ENCODE measurements at places on chromosomes 7 and 10.

DNA sequence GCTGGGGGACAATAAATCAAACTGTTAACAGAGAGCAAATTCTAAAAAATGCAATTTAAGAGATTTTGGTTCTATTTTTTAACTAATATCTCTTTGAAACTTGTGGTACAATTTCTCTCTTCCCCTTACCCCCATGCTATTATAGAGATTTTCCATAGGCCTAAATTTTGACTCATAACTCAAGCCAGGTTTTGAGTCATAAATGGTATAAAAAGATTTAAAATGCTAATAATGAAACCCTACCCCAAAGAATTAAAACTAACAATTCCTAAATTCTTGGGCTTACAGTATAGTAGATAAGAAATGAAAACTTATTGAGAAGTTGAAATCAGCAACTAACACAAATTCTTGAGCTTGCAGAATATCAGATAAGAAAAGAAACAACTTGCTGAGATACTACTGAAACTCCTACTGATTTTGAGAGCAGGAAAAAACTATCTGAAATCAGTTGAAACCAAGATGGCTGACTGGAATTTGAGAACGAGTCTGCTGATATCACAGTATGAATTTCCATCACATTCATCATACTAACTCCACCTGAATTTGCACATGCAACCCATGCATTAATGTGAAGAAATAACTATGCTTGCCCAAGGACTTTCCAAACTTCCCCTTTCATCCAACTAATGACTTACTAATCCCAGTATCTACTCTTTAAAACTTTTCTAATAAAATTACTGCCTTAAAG is 36.3 kb downstream of the POT1 start:
- DNase-seq: no peak

GRCh38 chr7:142784096-142784495 is 13.3 kb downstream of the PRSS2 start:
- DNase-seq: no peak

DNA sequence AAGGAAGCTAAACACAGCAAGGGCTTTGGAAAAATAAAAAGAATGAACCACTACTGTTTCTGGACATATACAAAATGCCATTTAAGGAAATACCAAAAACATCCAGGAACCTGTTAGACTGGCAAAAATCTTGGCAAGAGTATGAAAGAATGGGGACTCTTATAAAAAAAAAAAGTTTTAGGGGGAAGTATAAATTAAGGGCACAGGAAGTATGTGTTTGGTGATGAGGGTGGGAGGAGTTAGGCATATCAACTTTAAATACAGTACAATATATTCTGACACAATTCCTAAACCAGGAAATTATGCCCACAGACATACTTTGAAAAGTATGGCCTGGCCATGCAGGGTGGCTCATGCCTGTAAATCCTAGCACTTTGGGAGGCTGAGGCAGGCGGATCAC is 74.2 kb downstream of the WAPL start:
- no peak for DNase-seq

DNA sequence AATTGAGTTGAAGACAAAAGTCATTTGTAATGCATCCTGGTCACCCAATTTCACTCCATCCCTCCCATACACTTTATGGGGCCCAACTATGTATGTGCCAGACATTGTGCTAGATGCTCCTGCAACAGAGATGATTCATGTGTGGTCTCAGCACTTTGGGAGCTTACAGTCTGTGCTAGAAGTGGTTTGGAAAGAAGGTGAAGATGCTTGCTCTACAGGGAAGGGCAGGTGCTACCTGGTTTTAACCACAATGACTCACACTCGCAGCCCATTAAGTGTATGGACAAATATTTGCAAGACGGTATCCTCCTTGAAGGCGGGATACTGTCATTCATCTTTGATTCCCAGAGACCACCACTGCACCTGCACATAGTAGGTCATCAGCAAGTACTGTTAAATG is 257.6 kb downstream of the OTUD1 start:
- DNase-seq: no peak

DNA sequence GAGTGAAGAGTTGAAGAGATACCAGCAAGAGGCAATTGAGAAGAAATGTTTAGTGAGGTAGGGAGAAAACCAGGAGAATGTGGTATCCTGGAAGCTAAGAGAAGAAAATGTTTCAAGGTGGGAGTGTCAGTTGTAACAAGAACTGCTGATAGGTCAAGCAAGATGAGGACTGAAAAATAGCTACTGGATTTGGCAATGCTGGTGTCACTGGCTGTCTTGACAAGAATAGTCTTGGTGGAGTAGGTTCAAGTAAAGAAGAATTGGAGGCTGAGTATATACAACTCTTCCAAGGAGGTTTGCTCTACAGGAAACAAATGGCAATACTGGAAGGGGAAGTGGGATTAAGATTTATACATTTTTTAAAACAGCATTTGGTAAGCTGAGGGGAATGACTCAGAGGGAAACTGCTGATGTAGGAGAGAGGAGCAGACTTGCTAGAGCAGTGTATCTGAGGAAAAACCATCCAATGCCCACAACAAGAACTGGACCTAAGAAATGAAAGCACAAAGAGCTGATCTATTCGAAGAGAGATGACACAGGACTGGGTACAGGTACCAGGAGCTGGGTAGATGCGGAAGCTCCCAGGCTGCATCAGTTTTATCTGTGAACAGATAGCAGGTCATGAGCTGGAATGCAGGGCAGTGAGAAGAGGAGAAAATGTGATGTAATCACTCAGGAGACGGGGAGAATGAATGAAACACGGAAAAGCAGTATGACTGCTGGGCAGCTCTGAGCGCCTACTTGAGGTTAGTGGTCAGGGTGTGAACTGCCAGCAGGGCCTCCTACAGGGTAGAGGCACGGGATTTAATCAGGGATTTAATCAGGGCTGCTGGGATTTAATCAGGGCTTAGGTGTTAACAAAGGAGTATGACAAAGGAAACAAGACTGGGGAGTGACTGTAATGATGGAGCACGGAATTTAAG is 34.5 kb downstream of the FAM25A start:
- DNase-seq: peak; percentile 21

DNA sequence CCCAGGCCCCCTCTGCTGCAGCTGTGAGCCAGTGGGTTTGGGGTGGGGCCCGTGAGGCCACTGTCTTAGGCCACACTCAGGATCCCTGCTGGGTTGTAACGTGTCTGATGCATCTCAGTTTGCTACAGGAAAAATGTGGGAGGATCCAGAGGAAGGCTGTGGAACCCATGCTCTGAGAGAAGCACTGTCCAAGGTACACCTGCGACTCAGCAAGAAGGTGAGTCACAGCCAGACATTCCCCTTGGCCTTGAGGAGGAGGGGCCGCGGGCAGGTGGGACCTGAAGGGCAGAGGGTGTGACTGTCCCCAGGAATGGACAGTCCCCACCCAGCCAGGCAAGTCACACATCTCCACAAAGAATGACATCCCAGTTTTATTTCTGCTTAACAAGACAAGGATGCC is 27.8 kb upstream of the C10orf120 start:
- no peak for DNase-seq

- no peak for DNase-seq
These were observed 25.9 kb downstream of the ADAMTS14 start for GRCh38 chr10:70698211-70698610.

GRCh38 chr7:28230261-28230660 is 49.7 kb upstream of the JAZF1 start:
- DNase-seq: no peak

GRCh38 chr10:3623746-3624145 is 161.3 kb downstream of the KLF6 start:
- no peak for DNase-seq

- no peak for DNase-seq
These were observed 19.4 kb upstream of the CLDN12 start for GRCh38 chr7:90383861-90384260.

DNA sequence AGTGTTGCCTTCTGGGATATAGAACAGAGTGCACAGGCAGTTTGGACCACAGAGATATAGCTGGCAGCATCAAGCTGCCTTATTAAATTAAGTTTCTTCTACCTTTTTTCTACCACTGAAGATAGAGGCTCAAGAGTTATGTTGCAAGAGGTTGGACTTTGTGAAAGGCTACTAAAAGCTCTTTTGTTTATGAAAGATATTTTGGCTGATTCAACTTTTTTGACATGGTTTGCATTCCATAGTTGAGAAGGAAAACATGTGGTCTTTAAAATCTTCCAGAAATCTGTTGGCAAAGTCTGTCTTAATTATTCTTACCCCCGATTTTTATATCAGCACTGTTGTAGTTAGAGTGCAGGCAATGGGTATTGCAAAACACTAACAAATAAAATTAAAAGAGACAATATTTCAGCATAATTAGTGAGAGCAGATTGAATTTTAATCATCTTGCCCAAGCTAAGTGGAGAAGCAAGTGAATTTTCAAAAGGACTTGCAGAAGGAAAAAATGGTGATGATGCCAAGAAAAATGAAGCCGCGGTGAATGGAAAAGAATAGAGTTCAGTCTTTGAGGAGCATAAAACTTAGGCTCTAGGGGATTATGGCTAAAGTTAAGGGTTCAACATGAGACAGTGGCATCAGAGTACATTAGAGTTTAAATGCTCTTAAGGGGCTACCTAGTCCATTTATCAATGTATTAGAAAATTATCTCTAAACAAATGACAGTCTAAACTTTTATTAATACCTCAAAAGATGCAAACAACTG is 450.9 kb upstream of the CNTNAP2 start:
- no peak for DNase-seq

- no peak for DNase-seq
These were observed 25.9 kb downstream of the VAX1 start for GRCh38 chr10:117112220-117112619.

DNA sequence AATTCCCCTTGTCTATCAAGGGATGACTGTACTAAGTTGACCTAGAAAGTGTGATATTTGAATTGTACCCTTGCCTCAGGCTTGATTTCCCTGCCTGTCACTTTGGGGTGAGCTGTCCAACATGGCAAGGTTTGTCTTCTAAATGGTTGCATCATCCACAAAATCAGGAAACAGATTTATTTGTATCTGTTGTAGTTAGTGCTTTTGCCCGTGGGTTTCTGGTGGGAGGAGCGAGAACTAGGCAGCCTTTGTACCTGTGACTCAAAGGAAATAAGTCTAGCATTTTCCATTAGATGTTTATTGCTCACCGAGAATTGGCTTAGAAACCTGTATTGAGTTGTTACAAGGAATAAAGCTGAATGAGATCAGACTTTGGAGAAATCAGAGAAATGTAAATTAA is 650.8 kb downstream of the LRMDA start:
- DNase-seq: no peak

DNA sequence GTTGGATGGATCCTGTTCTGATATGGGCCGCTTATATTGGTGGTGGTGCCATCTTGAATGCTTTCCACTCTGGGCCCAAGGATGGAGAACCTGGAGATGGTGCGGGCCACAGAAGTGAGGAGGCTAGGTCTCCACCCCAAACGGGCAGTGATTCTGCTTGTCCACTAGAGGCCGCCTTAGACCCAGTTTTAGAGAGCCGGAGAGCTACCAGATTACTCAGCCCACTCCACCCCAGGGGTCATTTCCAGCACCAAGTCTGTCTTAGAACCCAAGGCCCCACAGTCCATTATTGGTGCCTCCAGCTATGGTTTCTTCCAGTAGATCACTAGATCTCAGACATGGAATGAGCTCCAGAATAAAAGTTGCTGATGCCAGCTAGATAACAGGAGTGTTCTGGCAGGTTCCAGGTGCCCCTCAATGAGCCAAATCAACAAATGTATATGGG is 11.8 kb upstream of the CAMK2G start:
- peak; percentile 83 for DNase-seq

GRCh38 chr7:64916-65341 is 127.4 kb upstream of the FAM20C start:
- DNase-seq: no peak

DNA sequence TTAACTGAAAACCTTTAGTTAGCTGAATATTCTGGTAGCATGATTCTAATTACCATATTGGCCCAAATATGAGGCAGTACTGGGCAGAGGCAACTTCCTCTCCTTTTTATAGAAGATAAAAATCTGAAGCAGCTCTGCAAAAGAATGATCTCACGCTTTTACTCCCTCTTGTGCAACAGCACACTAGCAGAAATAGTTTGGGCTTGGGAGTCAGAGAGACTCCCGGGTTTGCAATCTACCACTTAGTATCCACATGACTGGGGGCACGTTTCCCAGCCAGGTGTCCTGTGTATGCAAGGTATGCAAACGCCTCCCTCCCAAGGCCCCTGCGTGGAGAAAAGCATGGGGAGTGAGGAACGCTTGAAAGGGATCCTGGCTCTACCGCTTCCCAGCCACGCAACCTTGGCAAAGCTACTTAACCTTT is 47.2 kb upstream of the RHEB start:
- DNase-seq: no peak

GRCh38 chr10:127215866-127216265 is 19.5 kb upstream of the INSYN2A start:
- DNase-seq: no peak

DNA sequence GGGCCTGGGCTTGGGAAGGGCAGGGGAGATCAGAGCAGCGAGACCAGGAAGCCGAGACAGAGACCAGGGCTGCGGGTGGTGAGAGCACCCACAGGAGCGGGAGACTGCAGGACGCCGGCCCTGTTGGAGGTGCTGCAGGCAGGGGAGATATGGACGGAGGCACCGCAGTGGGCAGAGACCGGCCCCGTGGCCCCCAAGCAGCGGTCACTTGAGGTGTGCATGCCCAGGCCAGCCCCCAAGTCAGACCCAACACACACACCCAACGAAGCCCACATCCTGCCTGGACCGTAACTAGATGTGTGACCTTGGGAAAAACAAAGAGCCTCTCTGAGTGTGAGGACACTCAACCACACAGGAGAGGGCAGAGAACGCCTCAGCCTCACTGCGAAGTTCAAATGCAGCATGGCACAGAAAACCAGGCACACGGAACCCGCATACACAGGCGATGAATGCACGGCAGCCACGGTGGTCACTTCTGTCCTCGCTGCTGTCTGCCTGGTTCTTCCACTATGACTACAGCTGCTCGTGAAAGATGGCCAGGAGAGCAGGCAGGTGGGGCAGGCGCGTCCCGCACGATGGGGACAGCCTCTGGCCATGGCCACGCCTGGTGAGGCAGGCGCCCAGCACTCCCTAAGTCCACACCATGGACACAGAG is 214.7 kb downstream of the MAD1L1 start:
- peak; percentile 27 for DNase-seq

DNA sequence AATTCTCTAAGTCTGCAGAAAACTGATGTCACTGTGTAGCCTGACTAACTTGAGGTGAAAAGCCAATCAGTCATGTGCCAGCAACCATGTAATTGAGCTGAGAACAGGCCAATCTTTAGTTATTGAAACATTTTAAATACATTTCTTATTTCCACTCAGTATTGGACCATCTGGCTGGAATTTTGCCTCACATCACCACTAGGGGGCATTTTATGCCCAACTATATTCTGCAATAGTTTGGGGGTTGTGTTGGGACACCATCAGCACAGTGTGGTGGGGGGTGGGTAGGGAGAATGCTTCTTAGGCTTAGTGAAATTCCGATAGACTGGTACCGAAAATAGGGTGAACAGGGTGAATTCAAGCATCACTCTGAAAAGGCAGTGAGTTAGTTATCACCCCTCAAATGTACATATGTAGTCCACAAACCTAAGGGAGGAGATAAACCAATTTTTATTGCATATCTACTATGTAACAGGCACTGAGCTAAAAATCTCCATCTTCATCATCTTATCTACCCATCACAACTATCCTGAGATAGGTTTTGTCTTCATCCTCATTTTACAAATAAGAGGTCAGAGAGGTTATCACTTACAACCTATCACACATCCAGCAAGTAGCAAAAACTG is 17.8 kb downstream of the NPSR1 start:
- DNase-seq: peak; percentile 37

Data from SK-N-SH (cell line).